ENCODE measurements at places on chromosomes 13 and 19.

DNA sequence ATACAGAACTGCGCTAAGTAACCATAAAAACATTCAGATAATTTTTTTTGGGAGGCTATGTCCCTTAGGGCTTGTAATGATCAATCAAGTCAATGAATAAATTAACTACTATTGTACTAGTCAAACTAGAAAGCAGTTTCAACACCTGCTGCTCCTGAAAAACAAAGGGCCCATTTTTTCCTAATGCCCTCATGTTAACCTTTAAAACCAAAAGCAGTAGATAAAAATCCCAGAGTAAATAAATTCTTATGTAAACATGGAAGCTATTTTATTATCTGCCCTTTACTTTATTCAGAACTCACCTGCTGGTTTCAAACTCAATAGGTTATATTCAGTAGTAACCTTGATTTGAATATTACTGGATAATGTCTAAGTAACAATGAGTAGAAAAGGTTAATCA is 159.5 kb upstream of the STARD13 start:
- DNase-seq: no peak

- DNase-seq: no peak
Measured at GRCh38 chr13:72686766-72687165, 40.7 kb downstream of the MZT1 start.

GRCh38 chr19:2411709-2412108 is 15.7 kb downstream of the TIMM13 start:
- no peak for DNase-seq

- no peak for DNase-seq
Measured at GRCh38 chr19:3866910-3867638, 1.8 kb downstream of the ZFR2 start.

- no peak for DNase-seq
Measured at GRCh38 chr13:103351035-103351828, 285.0 kb upstream of the SLC10A2 start.

GRCh38 chr19:49064768-49065611 is at the start of gene NTF4:
Gene NTF4, minus strand, starts transcription at chr19:49064818. Its CDS starts 2,821 bp downstream, at chr19:49061997.
- no peak for DNase-seq

- no peak for DNase-seq
Measured at GRCh38 chr13:31174018-31174417, 12.3 kb upstream of the HSPH1 start.

GRCh38 chr13:98476538-98476966 is 100.4 kb downstream of the STK24 start:
- peak; percentile 73 for DNase-seq

- DNase-seq: no peak
Measured at GRCh38 chr19:15453091-15453578, 3.4 kb upstream of the WIZ start.

- no peak for DNase-seq
Measured at GRCh38 chr13:111911754-111912452, 155.0 kb upstream of the SOX1 start.

- DNase-seq: no peak
Measured at GRCh38 chr13:40631605-40632004, 34.8 kb downstream of the FOXO1 start.

GRCh38 chr19:41880329-41880708 is 2.7 kb upstream of the ARHGEF1 start:
- no peak for DNase-seq

DNA sequence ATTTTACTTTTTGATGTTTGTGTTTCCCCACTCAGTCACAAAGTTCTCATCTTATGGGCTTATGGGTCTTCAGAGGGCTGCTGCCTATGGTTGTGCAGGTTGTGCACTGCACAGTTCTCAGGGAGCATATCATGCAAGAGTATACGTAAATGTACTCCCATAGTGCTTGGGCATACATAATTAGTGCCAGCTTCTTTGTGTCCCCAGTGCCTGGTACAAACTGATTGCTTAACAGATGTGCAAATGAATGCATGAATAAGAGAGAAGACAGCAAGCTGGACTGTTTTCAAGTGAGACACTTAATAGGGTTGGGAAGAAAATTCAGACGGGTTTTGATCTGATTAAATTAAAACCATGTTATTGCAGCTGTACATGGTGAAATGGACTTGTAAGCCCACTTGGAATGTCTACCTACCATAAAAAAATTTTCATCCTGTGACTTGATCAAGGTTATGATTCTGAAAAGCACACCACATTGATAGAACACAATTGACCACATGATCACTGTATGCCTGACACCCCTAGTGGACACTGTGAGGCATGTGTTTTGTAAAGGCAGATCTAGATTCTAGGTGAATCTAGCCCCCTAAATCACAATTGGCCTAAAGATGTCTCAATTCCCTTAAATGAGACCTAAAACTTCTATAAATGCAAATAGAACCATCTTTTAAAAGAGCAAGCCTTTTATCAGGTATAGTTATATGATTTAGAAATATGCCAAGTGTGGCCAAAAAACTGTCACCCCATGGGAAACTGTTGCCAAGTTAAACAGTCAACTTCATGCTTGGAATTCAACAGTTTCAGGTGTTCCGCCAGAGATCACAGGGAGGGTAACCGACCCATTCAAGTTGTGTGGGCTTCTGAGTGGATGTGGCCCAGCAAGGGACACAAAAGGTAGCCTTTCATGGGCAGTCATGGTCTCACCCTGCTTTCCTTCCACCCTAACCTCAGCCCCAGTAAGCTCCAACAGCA is 27.9 kb downstream of the FAM124A start:
- no peak for DNase-seq

DNA sequence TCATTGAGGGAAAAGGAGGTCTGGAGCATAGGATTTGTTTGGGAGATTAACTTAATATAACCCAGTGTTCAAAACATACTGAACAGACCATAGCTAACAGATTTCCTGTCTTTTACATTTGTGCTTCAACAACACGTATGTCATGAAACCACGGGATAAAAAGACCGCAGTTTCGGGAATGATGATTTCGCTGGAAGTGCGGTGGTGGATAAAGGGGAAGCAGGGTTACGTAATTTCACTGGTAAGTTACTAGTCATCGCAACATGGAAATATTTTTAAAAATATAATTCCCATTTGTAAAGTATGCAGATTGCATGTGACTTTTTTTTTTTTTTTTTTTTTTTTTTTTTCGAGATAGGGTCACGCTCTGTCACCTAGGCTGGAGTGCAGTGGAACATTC is 237.4 kb downstream of the LMO7 start:
- no peak for DNase-seq

DNA sequence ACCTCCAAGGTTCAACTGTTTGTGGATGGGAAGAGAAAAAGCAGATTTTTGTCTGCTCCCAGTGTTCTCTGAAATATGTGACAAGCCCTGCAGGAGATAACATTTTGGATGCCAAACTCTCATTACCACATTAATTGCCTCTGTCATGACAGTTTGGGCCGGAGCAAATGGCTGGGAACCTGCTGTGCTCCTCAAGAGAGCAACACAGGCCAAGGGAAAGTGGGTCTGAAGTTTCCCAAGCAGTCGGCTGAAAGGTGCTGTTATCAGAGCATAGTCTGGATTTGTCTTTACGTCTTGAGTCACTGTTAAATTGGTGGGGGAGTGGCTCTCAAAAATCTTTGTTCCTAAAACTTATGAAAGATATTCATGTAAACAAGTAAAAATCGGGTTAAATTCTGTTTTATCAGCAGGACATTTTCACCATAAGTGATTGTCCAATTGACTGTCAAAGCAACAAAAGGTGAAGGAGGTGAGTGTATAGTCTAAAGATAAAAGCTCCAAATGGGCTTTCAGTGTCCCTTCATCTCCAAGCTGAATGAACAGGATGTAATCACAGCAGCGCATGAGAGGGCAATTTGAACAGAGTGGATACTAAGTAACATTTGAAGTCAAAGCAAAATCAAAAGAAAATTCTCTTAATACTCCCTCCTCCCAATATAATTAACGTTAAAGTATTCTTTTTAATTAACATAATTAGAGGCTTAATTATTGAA is 844.8 kb downstream of the PCDH17 start:
- no peak for DNase-seq

DNA sequence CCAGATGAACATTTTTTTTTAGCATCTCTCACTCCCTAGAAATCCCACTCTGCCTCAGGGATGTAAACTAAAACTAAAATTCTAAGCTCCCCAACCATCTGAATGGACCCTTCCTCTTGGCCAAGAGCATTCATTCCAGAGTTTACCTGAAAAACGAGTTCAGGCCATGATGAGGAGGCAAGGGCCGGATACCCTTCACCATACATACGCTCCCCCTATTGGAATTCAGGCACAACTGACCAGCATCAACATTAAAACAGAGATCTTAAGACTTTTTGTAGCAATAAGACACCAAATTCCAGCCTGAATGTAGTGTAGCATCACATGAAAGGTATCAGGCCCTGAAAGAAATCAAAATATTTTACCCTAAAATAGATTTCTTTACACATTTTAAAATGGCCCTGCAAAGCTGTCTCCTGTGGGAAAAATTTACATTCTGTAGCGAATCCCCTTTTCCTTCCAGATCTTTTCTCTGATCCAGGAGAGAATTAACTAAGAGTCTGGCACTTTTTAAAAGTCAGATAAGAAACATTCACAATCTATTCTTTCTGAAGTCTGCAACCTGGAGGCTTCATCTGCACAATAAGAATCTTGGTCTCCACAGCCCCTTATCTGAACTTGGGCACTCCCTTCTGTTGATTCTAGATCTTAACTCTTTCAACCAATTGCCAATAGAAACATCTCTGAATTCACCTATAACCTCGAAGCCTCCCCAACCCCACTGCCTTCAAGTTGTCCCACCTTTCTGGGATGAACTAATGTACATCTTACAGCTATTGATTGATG is 888.5 kb downstream of the UQCRFS1 start:
- DNase-seq: no peak

- DNase-seq: no peak
Measured at GRCh38 chr13:69921156-69921555, 186.5 kb upstream of the ATXN8OS start.

DNA sequence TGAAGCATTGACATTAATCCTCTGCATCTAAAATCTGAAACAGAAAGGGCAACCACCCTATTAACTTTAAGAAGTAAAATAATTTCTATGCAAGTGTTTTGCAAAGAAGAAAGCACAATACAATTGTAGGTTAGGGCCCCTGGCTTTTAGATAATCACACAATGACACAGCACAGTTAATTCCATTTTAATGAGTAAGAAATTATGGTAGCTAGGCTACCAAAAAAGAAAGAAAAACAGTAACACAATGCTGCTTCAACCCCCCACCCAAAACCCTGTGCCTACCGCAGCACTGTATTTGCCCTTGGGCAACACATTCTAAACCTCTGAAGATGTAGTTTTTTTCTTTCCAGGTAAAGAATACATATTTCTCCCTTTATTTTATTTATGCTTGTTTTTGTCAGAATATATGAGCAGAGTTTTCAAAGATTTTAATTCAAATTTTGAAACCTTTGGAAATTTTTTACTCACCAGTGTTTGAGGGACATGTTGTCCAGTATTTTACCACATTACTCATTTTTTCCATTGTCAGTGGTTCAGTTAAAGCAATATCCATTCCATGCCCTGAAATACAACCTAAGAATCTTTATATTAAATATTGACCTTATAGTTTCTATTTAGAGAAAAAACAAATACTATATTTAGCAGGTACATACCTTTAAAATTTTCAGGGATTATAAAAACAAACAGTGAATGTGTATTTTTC is 21.1 kb downstream of the SOHLH2 start:
- DNase-seq: no peak

DNA sequence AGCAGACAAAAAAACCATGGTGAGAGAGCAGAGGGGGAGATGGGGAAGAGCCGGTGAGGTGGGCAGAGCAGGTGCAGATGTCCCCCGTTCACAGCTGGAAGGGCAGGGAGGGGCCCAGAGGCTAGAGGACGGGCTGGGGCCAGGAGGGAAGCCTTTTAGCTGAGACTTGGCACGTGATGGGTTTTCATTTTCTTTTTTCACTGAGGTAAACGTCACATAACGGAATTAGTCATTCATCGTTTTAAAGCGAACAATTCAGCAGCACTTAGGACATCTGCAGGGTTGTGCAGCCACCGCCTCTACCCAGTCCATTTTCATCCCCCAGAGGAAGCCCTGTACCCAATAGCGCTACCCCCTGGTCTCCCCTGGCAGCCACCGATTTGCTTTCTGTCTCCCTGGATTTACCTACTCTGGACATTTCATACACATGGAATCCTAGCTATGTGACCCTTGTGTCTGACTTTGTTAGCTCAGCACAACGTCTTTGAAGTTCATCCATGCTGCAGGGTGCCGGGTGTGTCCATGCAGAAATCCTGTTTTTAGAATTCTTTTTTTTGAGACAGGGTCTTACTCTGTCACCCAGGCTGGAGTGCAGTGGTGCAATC is 16.0 kb upstream of the EMC10 start:
- DNase-seq: no peak

DNA sequence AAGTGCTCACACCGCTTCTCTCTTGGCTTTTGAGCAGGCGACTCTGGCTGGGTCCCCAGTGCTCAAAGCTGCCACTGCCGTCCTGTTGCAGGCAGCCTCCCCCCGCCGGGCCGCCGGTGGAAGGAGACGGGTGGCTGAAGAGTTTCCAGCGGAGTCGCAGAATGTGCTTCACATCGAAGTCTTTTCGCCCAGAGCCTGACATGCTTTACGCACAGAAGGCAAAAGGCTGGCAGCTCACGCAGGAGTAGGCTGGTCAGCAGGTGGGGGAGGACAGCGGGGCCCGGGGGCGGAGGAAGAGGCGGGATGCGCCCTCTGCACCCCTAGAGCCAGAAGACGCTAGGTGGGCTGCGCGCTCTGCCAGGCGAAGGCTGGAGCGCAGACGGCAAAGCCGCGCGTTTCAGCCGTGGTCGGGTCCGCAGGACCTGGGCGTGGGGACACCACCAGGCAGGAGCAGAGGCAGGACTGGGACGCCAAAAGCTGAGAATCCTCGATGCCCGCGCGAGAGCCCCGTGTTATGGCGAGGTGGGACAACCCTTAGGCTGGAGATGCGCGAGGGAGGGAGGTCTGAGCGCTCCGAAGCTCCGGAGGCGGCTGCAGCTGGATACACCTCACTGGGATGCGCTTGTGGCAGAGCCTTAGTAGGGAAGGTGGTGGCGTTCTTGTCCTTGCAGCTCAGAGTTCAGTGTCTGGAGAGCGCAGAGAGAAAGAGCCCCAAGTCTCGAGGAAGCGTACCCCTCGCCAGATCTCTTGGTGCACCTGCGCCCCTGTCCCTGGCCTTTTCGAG is at the start of gene ATXN8OS:
ATXN8OS (plus strand) TSS at position 329 of the 784 bp plus-strand sequence.
- DNase-seq: no peak

GRCh38 chr19:5103061-5103701 is 134.3 kb downstream of the KDM4B start:
- no peak for DNase-seq

- DNase-seq: no peak
Measured at GRCh38 chr19:7759156-7759555, 3.9 kb upstream of the CLEC4M start.

- no peak for DNase-seq
Measured at GRCh38 chr13:52385870-52386269, 20.1 kb downstream of the THSD1 start.

DNA sequence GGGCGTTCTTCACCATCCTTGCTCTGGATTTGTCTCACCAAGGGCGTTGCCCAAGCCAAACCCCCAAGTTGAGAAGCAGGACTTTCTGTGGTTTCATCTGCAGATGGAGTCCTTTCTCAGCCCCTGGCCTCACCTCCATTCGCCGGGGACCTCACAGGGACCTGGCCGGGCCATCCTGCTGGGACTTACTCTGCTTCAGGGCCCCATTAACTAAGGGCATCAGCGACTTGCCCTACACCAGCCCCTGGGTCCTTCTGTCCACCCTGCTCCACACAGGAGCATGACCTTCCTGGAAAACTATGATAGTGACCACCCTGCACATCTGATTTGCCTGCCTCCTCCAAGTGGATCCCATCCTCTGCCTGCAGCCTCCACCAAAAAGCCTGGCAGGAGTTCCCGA is 47.2 kb upstream of the SPACA7 start:
- no peak for DNase-seq

- DNase-seq: no peak
Measured at GRCh38 chr13:111304603-111305289, 15.7 kb upstream of the TEX29 start.

GRCh38 chr13:110108348-110109139 is 198.4 kb downstream of the COL4A1 start:
- no peak for DNase-seq

Measured in stimulated activated CD8-positive, alpha-beta memory T cell treated with anti-CD3 and anti-CD28 coated beads, Interleukin-4, amount 100 ng/mL, for 4 hours (primary cell).